Iris pigment epithelial cell (primary cell): ENCODE measurements at places on chromosomes 12 and 14.

DNA sequence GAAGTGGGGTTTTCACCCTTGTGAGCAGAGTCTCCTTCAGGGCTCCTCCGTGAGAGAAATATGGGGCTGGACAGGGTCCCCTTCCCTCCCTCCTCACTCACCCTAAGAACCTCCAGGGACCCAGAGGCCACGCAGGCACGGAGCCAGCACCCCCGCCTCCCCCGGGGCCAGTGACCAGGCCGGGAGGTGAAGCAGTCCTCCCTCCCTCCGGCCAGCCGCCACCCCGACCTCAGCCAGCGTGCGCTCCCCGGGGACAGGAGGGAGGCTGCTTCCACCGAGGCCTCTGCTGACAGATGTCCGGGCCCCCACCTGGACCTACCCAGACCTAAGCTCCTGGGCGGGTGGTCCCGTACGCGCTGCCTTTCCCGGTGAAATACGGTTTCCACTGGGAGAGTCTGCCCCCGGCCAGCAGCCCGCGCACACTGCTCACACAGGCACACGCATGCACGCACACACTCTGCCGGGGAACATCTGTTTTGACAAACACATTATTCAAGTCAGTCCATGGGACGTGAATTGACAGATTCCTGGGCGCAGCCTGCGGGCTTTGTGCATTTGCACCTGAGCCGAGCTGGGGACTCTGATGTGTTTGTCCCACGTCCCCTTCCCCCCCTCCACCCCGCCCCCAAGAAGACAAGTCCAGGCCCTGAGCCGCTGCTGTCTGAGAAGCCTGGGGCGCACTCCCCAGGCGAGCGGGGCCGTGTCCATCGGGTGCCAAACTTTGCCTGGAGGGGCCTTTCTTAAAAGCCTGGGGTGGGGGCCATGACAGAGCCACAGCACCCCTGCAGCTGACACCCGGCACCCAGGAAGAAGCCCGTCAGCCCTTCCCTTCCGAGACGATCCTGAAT, 725 bp downstream of the RIMBP2 start:
- no peak for DNase-seq

DNA sequence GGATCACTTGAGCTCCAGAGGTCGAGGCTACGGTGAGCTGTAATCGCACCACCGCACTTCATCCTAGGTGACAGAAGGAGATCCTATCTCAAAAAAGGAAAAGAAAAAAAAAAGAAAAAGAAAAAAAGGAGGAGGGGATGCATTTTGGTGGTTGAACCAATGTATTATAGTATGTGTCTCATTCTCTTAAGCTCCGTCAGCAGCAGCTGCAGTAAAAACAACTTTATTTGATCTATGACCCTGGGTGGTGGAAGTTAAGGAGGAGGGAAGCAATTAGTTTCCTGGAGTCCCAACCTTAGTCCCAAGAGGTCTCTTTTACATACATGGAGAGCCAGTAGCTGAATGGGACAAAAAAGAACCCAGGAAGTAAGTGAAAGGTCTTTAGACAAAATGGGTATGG, 26.8 kb upstream of the APOF start:
- no peak for DNase-seq

DNA sequence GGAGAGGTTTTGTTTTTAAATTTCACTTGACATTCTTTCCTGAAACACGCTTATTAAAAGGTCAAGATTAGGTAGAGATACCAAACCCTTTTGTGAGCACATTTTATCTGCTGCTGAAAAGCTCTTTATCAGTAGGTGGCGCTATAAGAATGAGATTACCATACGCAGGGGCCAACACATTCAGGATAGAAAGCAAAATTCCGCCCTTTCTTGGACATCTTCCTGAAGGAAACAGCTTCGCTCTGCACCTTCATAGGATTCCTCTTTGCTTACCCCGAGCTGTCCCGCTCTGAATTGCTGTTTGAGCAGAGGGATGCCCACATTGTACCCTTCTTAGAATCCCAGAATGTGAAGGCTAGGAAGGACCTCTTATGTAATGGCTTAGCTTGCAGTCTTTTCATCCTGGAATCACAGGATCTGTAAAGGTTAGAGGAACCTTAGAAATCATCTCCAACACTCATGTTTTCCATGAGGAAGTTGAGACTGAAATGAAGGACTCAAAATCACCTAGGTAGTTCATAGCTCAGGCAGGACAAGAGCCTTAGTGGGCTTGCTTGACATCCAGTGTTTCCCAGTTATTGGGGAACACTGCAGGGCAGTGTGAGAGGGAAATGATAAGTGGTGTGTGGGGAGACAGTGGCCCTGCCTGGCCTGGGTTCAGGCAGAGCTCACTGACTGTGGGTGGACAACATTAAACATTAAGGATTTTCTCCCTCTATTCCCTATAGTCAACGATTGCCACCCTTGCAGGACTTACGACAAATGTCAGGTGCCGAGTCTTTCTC, 38.7 kb upstream of the CRY1 start:
- DNase-seq: peak; percentile 62

- peak; percentile 52 for DNase-seq
Measured at GRCh38 chr12:18165422-18165871, 75.5 kb upstream of the RERGL start.

GRCh38 chr12:32535288-32535999, 136.1 kb downstream of the FGD4 start:
- peak; percentile 78 for DNase-seq
